NCI-H2029 treated with DMSO at 0.1 percent for 48 hours (cell line): ENCODE measurements at places on chromosomes 13 and 19.

DNA sequence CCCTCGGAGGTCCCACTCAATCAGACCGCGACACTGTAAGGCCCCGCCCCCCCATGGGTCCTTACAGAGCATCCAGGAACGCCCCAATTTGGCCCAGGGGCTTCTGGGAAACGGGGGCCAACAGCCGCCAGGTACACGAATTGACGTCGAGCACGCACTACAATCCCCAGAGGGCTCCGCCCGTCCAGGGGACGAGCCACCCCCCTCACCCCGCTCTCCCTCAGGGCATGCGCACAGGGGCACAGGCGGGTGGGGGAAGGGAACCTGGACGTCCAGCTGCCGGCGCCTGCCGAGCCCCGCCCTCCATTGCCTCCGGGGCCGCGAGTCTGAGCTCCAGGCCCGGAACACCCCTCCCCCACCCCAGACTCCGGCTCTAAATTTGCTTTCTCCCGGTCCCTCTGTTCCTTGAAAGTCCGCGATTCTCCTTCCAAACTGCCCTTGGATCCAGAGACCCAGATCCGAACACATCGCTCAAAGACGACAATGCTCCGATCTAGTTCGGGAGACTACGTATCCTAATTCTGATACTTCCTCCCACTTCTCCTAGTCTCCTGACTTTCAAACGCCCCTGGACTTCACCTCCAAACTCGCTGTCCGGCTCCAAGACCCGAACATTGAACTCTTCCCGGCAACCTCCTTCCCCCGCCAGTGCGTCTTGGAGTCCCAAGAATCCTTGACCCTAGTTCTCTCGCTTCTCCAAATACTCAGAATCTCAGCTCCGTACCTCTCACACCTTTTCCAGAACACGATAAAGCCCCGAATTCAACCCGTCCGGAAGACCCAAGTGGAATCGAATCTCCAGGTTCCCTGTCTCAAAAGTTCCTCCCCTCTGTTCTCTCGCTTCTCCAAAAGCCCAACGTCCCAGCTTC is 770 bp downstream of the SERTAD3 start:
- peak; percentile 95 for DNase-seq

DNA sequence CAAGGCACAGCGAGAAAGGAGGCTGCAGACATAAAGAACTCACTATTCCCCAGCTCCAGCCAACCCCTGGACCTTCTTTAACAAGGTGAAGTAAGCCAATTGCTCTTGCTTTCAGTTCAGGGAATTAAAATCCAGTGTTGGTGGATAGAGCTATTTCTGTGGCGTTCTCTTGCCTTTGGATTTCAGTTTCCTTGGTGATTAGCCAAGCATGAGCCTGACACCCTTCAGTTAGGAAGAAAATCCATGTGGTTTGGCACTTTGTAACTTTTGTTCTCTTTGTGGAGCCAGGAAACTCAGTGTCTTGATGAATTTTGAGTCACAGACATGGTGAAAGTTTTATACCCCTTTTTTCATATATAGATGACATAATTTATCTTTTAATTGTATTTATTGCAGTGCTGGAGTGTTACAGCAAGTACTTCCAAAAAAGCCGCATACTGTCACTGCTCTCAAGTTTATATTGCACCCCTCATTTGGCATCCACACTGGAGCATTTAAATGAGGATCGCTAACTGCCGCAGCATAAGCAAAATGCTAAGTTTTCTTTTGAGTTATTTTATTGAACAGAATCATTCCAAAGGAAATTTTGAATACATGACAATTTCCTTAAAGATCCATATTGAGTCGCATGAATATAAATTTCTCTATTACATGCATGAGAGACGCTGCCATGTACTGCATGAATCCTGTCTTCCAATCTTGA is 406.8 kb downstream of the MYO16 start:
- DNase-seq, result no peak

DNA sequence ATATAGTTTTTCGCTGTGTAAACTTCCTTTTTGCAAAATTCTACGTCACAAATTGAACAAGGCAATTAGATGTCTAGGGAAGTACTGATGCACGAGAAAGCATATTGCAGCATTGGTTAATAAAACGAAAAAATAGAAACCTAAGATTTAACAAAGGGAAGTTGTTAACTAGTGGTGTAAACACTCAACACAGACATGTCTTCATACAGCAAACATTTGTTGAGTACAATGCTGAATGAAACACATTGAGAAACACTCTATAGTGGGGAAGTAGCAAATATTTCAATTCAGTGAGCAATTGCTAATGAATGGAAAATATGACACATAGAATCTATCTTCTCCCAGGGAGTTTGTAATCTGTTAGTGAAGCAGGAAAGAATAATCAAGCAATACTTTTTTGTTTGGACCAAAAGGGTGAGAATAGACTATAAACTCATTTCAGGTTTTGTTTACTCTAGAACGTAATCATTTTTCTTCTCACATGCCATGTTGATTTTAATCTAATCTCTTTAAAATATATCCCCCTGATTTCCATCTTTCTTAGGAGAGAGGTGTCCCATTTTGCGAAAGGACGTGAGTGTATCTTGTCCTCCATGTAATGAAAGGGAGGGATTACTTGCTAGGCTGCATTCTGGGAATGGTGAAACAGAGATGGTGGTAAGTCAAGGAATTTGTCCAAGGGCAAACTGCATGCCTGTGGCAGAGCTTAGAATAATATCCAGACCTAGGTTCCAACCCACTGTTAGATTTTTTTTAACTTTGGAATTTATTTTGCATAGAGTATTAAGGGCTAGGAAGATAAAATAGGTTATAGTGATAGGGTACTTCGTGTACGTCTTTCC is 1.7 kb upstream of the ANKRD10 start:
- DNase-seq, result peak; percentile 56

- DNase-seq, result no peak
These were observed 2.6 kb upstream of the JUNB start for GRCh38 chr19:12788682-12789097.

- no peak for DNase-seq
These were observed 11.2 kb upstream of the ZNF681 start for GRCh38 chr19:23769691-23770468.

GRCh38 chr13:102825921-102826706 is 19.7 kb upstream of the ERCC5 start:
- DNase-seq, result no peak

DNA sequence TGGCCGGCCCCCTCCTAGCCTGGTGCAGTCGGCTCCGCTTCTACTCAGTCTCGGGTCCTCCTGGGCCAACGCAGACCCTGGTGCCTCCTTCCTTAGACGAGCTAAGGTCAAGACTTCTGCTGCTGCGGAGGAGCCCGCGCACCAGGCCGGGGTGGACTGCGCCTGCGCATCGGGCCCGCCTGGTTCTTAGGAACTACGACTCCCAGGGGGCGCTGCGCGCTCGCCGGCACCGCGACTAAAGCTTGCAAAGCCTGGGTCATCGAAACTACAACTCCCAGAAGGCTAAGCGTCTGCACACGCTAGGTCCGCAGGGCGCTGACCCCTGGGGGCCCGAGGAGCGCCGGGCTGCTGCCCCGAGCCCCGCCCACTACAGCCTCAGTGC is at the start of gene ZNF835:
TSS of gene ZNF835 (minus strand) at position 145 of the 382 bp plus-strand sequence. CDS start 6,559 bp downstream, outside the sequence.
- no peak for DNase-seq

- DNase-seq, result no peak
These were observed 16.9 kb downstream of the FAM187B start for GRCh38 chr19:35211545-35212230.

GRCh38 chr13:36752673-36753072 is 66.3 kb upstream of the RFXAP start:
- no peak for DNase-seq

DNA sequence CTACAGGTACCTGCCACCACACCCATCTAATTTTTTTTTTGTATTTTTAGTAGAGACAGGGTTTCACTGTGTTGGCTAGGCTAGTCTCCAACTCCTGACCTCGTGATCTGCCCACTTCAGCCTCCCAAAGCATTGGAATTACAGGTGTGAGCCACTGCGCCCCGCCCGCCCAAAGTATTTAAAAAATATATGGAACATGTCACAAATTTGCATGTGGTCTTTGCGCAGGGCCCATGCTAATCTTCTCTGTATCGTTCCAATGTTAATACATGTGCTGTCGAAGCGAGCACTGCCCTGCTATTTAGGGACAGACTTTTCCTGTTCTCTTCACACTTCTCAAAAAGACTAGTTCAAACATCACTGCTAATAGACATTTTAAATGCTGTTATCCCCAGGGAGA is 1.2 kb upstream of the TSKS start:
- no peak for DNase-seq

GRCh38 chr13:26179344-26179743 is 42.8 kb downstream of the RNF6 start:
- no peak for DNase-seq

- no peak for DNase-seq
These were observed 21.0 kb upstream of the GRWD1 start for GRCh38 chr19:48424694-48425219.

DNA sequence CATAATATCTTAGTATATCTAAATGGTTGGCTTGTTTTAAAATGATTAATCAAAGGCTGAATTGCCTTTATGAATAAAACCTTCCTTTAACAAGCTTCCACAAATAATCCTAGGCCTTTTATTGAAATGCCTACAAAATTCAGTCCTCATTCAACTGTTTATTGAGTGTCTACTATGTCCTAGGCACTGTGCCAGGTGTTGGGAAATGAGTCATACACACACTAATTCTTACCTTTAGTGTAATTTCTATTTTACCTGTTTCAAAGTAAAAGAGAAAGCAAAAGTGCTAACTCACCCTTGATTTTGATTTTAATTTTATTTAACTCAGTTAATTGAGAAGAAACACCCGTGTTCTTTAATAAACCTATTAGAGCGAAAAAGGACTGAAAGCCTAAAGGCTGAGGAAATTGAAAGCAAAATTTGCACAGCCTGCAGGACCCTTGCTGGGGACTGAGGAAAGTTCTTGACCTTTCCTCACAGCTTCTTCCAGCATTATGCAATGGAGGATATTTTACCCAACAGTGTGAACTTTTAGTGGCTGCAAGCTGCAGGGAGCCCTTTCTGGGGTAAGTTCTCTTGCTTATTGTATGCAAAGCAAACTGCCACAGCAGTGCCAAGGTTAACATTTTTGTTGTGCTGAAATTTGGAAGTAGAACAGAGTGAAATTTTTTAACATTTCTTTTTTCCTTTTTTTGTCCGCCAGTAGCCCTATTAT is 83.1 kb downstream of the B3GLCT start:
- no peak for DNase-seq

DNA sequence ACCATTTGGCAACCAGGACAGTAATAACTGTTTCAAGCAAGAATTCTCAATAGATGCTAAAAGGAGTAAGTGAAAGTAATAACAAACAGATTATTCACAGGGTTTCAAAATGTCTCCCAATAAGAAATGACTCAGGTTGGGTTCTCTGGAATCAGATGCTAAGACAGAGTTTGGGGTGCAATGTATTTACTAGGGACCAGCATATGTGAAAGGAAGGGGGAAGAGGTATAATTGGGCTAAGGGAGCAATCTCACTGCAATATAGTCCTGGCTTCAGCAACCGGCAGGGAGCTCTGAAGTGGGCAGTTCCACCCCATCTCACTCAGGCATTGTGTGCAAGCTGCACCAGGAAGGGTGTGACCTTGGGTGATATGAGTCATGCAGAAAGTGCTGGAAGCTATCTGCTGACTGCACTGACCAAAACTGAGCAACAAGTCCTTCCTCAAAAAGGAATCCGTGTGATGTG is 23.4 kb downstream of the ZDHHC20 start:
- no peak for DNase-seq

GRCh38 chr13:66657165-66657881 is 572.8 kb downstream of the PCDH9 start:
- DNase-seq, result peak; percentile 92

- DNase-seq, result no peak
These were observed 472.1 kb downstream of the DIAPH3 start for GRCh38 chr13:59691501-59692066.

DNA sequence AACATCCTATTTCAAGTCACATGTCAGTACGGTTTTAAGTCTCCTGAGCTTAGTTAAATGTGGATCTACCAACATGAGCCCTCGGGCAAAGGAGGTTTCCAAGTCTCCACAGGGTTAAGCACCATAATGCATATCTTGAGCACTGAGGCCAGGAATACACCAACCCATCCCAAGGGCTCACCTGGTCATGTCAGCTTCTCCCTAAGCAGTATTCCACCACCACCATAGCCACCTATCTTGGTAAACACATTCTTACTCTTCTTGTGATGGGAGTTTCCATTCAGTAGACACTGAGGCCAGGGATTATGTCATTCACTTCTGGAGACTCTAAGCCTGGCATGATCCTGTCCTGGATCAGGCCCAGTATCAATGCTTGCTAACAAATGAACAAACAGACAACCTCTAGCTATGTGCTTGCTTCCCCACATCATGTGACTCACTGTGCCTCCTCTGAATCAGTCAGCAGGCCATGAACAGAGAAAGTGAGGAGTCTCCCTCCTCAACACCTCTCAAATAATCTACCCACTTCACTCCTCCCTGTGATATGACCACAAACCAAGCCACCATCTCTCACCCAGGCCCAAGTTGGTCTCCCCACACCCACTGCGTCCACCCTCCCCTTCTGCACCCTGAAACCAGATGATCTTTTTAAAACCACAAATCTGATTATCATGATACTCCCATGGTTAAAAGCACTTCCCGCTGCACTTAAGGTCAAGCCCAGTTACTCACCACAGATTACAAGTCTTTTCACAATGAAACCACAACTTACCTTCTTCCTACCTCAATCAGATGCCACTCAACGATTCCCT is 5.8 kb downstream of the PEG3 start:
- no peak for DNase-seq

DNA sequence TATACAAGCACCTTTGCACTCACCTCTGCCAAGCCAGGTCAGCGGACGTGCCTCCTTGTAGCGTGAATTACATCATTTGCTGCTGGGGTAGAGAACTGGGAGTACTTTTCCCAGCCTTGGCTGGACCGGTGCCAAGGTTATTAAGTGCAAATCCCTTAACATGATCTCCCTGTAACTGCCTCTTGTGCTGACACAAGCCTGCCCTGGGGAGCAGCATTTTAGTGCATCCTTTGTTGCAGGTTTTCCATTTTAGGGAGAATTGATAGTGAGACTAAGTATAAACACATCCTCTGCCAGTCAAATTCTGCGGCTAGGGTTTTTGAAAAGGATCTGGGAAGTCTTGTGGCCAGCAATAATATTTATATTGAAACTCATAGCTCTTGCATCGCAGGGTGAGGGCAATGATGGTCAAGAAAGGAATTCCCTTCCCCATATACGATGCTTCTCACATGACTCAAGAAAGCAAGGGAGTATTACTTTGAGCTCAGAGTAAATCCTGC is 32.7 kb upstream of the DCLK1 start:
- DNase-seq, result peak; percentile 78

GRCh38 chr13:28658796-28659620 is at the start of gene POMP:
Gene POMP, plus strand, starts transcription at chr13:28659130. Its CDS starts 55 bp downstream, at chr13:28659185.
- peak; percentile 6 for DNase-seq

DNA sequence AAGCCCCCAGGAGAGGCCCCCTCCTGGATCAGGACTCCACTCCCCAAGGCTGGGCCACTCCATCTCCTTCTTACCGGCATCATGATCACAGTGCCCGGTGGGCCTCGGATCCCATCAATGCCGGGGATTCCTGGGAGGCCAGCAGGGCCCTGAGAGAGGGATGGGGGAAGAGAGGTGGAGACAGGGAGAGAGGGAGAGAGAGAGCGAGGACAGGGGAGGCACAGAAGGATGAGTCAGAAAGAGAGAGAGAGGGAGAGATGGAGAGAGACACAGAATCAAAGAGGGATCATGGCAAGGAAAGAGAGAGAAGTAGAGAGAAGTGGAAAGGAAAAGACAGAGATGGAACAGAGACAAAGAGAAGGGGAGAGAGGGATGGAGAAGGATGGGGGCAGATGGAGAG is 13.8 kb downstream of the COL5A3 start:
- no peak for DNase-seq
